ENCODE measurements at places on chromosomes 11 and 22. TPM values are rescaled to one million over a fixed set of nuclear protein-coding genes. Genes with fewer than 3 reads are reported as not detected.

The MMP13 gene
- not detected for total RNA-seq

The SYT7 gene
- total RNA-seq: 3.7 TPM

The ARRB1 gene
- total RNA-seq: 72.3 TPM

The KLHL22 gene
- total RNA-seq: 25.0 TPM

The GLB1L3 gene
- total RNA-seq: not detected

The RAG1 gene
- 0.93 TPM for total RNA-seq

The PRCP gene
- total RNA-seq: 62.2 TPM

The MISFA gene
- 13.9 TPM for total RNA-seq

The CNTF gene
- 1.9 TPM for total RNA-seq

DNA sequence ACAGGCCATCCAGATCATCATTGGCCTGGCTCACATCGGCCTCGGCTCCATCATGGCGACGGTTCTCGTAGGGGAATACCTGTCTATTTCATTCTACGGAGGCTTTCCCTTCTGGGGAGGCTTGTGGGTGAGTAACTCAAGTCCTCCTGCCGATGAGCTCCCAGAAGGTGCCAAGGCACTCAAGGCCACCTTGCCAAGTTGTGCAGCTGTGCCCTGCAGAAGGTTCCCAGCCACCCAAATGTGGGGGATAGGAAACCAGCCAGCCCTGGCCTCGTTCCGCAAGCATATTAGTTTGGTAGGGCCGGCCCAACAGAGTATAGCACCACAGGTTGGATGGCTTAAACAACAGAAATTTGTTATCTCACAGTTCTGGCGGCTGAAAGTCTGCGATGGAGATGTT, 4.0 kb downstream of the MS4A8 start:
- ATAC-seq: no peak

DNA sequence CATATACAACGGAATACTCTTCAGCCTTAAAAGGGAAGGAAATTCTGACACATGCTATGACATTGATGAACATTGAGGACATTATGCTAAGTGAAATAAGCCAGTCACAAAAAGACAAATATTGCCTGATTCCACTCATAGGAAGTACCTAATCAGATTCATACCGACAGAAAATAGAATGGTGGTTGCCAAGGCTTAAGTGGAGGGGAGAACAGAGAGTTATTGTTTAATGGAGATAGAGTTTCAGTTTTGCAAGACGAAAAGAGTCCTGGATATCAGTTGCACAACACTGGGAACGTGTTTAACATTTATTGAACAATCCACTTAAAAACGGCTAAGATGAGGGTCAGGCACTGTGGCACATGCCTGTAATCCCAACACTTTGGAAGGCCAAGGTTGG, 45.6 kb upstream of the HIPK3 start:
- ATAC-seq: no peak

GRCh38 chr11:119643212-119643875, 85.7 kb downstream of the NECTIN1 start:
- no peak for ATAC-seq

- no peak for ATAC-seq
These were observed 52.8 kb downstream of the SBF1 start for GRCh38 chr22:50422046-50422445.

DNA sequence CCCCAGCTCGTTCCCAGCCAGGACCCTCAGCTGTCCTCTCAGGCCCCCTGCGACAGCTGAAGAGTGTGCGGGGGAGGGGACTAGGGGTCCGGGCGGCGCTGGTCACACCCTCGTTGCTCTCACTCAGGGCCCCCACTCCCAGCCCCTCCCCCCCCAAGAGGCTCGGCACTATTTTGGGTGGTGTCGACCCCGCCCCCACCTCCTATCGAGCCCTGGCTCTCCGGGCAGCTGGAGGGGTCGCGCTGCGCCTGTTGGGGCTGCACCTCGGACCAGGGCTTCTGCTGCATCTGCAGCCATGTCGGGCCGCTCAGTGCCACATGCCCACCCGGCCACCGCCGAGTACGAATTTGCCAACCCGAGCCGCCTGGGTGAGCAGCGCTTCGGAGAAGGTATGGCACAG, at the start of gene HSPB2:
TSS of gene HSPB2 (plus strand) at position 200 of the 400 bp plus-strand sequence. CDS start at position 296, 96 bp downstream.
- no peak for ATAC-seq

- ATAC-seq: no peak
These were observed 19.2 kb downstream of the NECTIN1 start for GRCh38 chr11:119709638-119710346.

GRCh38 chr11:62401811-62402210, 17.0 kb upstream of the SCGB1A1 start:
- ATAC-seq: no peak

DNA sequence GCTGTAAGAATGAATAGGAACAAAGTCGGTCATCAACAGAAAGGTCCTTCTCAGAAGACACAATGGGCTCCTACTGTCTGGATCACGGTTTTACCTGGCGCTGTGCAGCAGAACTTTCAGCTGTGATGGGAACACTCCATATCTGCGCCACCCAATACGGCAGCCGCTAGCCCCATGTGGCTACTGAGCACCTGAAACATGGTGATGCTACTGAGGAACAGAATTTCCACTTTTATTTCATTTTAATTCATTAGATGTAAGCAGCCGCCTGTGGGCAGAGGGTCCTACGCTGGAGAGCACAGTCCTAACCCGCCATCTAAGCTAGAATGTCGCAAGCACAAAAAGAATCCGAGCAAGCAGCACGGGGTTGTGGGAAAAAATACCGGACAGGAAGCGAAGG, 2.7 kb downstream of the SULT4A1 start:
- ATAC-seq: no peak

DNA sequence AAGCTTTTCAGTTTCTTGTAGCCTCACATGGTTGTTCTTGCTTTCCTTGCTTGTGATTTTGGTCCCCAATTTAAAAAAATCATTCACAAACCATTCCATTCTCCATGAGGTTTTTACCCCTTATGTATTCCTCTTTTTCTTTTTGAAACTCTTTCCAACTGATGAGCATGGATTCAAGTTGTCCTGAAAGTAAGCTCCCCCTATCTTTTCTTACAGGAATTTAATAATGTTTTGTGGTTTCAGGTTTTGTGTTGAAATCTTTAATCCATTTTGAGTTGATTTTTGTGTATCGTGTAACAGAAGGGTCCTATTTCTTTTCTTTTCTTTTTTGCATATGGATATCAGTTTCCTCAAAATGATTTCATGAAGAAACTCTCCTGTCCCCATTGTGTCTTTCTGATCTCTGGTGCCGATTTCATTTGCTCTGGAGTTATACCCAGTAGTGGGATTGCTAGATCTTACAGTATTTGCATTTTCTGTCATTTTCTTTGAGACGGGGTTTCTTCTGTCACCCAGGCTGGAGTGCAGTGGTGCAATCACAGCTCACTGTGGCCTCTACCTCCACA, 58.5 kb downstream of the LRRC74B start:
- ATAC-seq: no peak

GRCh38 chr11:76419896-76420295, 24.9 kb upstream of the EMSY start:
- ATAC-seq: no peak

DNA sequence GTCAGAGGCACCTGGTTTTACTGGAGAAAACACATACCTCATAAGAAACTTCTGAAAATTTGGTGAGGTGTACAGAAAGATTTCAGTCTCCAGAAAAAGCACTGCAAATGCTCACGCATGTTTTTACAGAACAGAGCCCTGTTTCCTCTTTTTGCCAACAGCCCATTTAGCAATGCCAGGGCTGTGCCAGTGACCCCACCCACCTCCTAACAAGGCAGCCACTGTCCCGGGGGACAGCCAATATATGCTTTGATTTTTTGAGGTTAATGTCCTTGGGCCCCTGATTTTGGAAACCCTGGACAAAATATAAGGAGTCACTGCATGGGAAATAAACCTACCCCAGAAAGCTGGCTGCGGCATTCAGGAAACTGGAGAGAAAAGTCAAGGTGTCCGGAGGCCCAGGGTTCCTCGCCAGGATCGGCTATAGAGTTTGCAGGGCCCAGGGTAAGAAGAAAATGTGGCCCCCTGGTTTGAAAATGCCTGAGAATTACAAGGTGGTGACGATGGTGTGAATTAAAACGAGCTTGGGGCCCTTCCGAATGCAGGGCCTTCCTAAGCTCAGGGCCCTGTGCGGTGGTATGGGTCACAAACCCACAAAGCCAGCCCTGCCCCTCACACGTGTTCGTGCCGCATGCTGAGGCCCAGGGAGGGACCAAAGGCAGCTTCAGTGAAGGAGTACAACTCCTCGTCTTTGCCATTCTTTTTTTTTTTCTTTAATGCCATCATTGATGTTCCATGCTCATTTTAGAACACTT, 71.1 kb upstream of the WNT7B start:
- peak; percentile 26 for ATAC-seq

DNA sequence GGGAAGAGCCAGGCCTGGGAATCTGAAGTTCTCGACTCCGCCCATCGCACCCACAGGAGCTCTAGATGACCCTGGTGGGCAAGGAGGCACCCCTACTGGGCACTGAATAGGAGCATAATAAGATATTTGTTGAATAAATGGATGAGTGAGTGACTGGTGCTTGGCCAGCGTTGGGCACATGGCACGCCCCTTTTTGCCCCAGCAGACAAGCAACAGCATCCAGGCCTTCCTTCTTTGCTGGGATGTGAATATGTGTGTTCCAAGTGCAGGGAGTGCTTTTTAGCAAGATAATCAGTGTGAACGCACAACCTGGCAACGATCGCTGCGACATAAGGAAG, 443 bp upstream of the CELF1 start:
- ATAC-seq: peak; percentile 35

DNA sequence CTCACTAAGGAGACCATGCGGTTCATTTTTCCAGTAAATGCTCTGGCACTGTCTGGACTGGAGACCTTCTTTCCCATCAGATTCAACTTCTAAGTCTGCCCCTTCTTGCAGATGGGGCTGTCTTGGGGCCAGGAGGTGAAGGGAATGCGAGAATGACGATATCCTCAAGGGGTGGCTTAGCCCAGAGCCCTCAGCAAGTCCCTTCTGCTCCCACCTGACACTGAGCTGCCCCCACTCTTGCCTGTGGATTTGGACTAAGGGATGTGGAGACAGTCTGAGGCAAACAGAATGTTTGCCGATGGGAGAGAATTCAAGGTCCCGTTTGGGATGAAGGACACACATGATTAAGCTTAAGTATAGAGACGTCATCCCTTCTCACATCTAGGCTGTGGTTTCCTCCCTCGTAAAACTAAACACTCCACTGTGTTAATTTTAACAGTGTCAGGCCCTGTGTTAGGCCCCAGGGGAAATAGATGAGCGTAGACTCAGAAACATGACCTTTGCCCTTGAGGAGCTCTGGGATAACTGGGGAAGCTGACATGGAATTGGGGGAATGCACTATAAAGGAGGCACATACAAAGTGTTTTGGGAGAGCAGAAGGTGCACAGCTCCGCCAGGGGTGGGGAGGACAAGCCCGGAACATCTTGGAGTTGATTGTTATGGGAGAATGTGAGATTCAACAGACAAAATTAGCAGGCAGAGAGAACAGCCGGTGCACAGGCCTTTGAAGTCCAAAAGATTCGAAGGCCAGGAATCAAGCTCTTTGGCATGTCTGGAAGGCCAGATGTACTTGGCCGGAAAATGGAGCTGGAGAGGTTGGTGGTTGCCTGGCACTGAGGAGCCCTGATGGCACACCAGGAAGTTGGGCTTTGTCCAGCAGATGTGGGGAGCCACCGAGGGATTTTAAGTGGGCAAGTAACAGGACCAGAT, 71.6 kb downstream of the ST3GAL4 start:
- ATAC-seq: no peak

GRCh38 chr22:25360891-25361645, 141.6 kb downstream of the CRYBB2 start:
- ATAC-seq: no peak

DNA sequence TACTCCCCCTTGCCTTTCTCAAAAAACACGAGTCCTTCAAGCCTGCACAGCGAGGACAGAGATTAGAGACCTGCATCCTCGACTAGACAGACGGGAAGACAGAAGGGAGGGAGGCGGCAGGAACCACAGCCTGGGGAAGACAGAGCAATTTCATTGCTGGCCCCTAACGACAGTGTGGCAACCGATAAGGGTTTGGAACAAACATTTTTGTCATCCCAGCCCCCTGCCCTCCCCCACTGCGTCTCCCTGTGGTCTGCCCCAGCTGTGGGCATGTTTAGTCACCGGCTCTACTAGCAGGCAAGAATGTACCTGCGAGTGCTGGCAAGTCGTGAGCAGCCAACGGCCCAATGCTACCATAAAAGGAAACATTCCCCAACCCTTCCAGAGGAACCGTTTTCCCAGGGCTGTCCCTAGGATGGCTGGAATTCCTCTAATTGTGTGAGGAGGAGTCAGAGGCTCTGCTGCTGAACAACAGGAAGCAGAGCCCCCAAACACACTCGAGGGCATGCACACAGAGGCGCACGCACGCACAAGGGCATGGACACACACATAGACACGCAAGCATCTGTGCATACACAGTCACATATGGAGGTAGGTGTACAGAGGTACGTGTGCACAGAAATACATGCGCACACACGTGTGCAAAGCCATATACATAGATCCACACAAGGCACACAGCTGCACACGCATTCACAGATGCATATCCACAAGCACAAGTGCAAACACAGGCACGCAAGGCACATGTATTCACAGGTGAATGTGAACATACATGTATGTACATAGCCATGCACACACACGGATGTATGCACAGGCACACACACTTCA, 58.3 kb downstream of the MYH9 start:
- peak; percentile 57 for ATAC-seq

DNA sequence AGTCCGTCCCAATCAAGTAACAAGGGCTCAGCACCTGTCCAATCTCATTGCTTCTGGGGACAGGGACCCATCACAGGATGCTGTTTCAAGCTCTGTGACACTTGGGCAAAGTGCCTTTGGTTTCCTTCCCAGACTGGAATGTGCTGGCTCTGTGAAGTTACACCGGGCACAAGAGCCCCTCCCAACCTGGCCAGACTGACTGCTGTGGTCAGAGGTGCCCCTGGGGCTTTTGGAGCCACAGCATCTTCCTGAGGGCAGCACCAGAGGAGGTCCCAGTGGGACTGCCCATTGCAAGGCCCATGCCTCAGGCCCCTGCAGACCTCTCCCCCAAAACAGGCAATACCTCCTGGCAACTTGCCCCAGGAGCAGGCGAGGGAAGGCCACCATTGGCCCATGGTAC, 155.2 kb upstream of the GRK3 start:
- ATAC-seq: no peak

DNA sequence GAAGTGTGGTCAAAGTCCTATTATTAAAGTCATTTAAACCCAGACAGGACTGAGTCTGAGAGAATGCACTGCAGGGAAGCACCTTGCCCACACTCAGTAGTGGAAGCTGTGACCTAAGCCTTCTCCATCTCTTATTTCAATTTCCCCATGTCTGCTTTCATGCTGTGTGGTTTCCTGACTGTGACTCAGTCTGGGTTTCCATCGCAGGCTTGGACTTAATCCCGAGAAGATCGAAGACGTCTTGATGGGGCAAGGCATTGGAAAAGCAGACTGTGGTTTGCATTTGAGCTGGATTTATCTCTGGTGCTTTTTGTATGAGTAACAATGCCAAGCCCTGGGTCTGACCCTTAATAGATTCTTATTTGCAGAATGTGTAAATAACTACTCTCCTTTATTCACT, 238.9 kb downstream of the NTM start:
- no peak for ATAC-seq

DNA sequence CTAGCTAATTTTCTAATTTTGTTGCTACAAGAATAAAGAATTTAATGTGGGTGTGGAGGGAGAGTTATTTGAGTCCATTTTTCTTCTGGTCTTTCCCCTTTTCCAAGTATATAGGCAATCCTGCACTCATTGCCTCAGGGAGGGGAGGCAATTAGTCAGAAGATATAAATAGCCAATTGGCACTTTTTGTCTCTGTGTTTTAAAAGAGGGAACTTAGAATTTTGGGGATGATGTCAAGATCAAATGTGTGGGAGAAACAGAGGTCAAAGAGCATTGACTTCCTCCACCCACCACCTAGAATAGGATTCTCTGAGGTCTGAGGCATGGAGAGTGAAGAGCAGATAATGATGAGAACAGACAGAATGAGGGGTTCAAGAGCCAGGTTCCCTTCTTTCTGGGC, 120.3 kb upstream of the ZC3H12C start:
- no peak for ATAC-seq

Measured in gastroesophageal sphincter (tissue), 4 donors.